ENCODE measurements at places on chromosomes 6 and 20. TPM values are rescaled to one million over a fixed set of nuclear protein-coding genes. Genes with fewer than 3 reads are reported as not detected.
A peak's percentile ranks its signal among the peaks of the same experiment; 100 is the strongest.

- H3K4me1 ChIP-seq: peaks cover 2% of the 10 kb centered on the region
- no peak overlapping the region for H3K4me3 ChIP-seq
- no peak for DNase-seq
- H3K36me3 ChIP-seq: no peaks in the 10 kb centered on the region
- no peaks in the 10 kb centered on the region for H3K27me3 ChIP-seq
- no peak overlapping the region for H3K27ac ChIP-seq
These were observed 252.2 kb downstream of the DLL1 start for GRCh38 chr6:170038708-170039107.

CNKSR3 gene
- total RNA-seq: 12.3 TPM

DNA sequence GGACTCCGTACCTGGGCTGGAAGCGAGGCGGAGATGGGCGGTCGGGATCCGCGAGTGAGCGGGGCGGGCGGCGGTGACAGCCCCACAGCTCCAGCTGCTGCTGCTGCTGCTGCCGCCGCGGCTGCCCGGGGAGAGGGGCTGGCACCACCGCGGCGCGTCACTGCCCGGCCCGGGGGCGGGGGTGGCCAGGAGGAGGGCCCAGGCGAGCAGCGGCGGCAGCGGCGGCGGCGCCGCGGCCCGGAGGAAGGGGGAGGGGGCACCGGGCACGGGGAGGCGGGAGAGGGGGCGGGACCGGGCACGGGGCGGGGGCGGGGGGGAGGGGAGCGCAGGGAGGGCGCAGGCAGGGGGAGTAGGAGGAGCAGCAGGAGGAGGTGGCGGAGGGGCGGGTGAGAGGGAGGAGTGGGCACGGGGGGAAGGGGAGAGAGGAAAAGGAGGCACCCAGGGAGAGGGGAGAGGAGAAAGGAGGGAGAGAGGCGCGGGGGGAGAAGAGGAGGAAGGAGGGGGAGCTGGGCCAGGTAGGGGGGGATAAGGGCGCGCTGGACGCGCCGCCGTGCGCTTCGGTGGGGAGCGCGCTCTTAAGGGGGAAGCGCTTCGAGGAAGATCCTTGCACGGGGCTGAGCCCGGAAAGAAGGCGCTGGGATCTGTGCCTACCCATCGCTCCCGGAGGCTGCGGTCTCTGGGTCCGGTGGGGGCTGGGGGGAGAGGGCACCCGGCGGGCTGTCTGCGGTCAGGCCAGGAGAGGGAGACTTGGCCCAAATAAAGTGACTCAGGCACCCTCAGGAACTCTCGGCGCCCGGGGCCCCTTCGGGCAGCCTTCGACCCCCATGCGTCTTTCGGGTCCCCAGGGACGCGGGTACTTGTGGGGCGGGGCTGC, 101.5 kb downstream of the NOL4L start:
- H3K36me3 ChIP-seq: no peaks in the 10 kb centered on the region
- peak overlapping the region; percentile 82 for H3K4me3 ChIP-seq
- peak overlapping the region; percentile 83 for H3K27ac ChIP-seq
- no peaks in the 10 kb centered on the region for H3K27me3 ChIP-seq
- H3K4me1 ChIP-seq: peaks cover 20% of the 10 kb centered on the region

GRCh38 chr6:112439010-112439409, 91.9 kb downstream of the RFPL4B start:
- H3K27me3 ChIP-seq: no peaks in the 10 kb centered on the region
- DNase-seq: no peak
- H3K4me3 ChIP-seq: no peak overlapping the region
- peak overlapping the region; percentile 33 for H3K27ac ChIP-seq
- no peaks in the 10 kb centered on the region for H3K36me3 ChIP-seq
- no peaks in the 10 kb centered on the region for H3K4me1 ChIP-seq

- no peak overlapping the region for H3K27ac ChIP-seq
- H3K27me3 ChIP-seq: no peaks in the 10 kb centered on the region
- DNase-seq: no peak
- no peak overlapping the region for H3K4me3 ChIP-seq
These were observed 49.9 kb downstream of the KCNB1 start for GRCh38 chr20:49432550-49432949.

GRCh38 chr6:82251942-82252341, 4.4 kb upstream of the IBTK start:
- no peaks in the 10 kb centered on the region for H3K4me1 ChIP-seq
- no peaks in the 10 kb centered on the region for H3K36me3 ChIP-seq
- no peak overlapping the region for H3K27ac ChIP-seq
- no peak overlapping the region for H3K4me3 ChIP-seq

RAB44 gene
- total RNA-seq: not detected

ARMH2 gene
- total RNA-seq: not detected

- no peaks in the 10 kb centered on the region for H3K36me3 ChIP-seq
- no peaks in the 10 kb centered on the region for H3K27me3 ChIP-seq
- H3K4me3 ChIP-seq: no peak overlapping the region
- no peak overlapping the region for H3K27ac ChIP-seq
- peak; percentile 33 for DNase-seq
These were observed 51.7 kb downstream of the CHMP4B start for GRCh38 chr20:33862709-33863403.

DNA sequence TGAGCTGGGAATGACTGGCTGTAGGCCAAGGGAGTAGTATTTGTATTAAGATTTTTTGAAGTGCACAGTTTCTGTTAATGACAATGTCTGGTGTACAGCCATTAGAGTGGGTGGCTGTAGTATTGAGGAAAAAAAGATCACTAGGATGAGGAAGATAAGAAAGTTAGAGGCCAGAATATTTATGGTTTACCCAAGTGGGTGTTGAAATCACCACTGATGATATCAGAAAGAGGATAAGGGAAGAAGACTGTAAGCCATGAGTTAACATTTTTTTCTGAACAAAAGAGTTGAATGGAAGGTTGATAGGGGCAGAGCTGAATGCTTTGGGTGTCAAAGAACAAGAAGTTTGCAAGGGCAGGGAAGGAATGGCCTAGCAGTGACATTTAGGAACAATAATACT, 104.7 kb downstream of the PRDM13 start:
- H3K4me3 ChIP-seq: no peak overlapping the region
- no peaks in the 10 kb centered on the region for H3K4me1 ChIP-seq
- no peaks in the 10 kb centered on the region for H3K36me3 ChIP-seq
- no peaks in the 10 kb centered on the region for H3K27me3 ChIP-seq
- no peak for DNase-seq
- H3K27ac ChIP-seq: no peak overlapping the region

TXLNB gene
- total RNA-seq: 80.6 TPM

DNA sequence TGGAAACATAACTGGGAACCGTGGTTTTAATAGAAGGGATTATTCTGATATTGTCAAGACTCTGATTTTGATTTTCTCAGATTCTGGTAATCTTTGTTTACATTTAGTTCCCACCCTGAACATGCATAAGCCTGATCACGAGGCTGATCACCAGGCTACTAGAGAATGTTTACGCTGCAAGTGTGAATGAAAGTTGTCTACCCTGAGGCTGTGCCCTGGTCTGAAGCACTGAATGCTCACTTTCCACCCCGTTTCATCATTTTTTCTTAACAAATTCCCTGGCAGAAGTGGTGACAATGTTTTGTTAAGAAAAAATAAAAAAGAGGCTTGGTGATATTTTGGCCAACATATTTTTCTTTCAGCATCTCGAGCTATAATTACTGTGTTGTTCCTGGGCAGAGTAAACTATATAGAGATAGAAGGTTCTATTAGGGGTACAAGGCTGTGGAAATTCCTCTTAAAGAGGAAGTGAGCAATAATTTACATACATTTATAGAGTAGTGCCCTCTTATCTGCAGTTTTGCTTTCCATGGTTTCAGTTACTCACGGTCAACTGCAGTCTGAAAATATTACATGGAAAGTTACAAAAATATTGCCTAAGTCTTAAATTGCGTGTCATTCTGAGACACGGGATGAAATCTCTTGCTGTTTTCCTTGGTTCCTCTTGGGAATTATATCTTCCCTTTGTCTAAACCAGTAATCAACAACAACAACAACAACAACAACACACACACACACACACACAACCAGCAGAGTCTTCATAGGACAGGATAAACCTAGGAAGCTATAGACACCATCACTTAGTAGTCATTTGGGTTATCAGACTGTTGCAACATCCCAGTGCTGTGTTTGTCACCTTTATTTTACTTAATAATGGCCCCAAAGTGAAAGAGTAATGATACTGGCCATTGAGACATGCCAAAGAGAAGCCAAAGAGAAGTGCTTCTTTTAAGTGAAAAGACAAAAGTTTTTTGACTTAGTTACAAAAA, 566.6 kb upstream of the CITED2 start:
- no peaks in the 10 kb centered on the region for H3K36me3 ChIP-seq
- peaks cover 3% of the 10 kb centered on the region for H3K4me1 ChIP-seq
- no peak for DNase-seq
- H3K27me3 ChIP-seq: no peaks in the 10 kb centered on the region
- H3K4me3 ChIP-seq: no peak overlapping the region

GRCh38 chr6:101429270-101429669, 35.8 kb downstream of the GRIK2 start:
- DNase-seq: no peak
- H3K27ac ChIP-seq: no peak overlapping the region
- H3K27me3 ChIP-seq: no peaks in the 10 kb centered on the region
- H3K4me3 ChIP-seq: no peak overlapping the region
- H3K4me1 ChIP-seq: no peaks in the 10 kb centered on the region

DPPA5 gene
- total RNA-seq: not detected

GRCh38 chr20:22768266-22769178, 184.2 kb upstream of the FOXA2 start:
- no peak overlapping the region for H3K4me3 ChIP-seq
- no peaks in the 10 kb centered on the region for H3K27me3 ChIP-seq
- no peak for DNase-seq
- peaks cover 5% of the 10 kb centered on the region for H3K4me1 ChIP-seq
- H3K27ac ChIP-seq: no peak overlapping the region

PRDM13 gene
- total RNA-seq: not detected

DNA sequence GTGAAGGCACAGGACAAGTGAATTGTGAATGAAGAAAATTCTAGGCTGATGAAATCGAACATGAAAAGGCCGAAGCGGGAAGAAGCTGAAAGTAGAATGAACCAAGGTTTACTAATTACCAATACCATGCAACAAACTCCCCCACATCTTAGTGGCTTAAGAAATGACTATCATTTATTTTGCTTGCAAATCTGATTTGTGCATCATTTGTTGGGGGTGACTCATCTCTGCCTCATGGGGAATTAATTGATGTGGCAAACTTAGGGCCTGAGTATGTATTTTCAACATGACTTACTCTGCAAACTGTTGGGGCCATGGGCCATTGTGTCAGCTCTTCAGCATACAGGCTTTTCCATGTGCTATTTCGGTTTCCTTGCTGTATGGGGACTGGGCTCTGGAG, 26.8 kb downstream of the PPP1R14C start:
- H3K27me3 ChIP-seq: no peaks in the 10 kb centered on the region
- no peaks in the 10 kb centered on the region for H3K4me1 ChIP-seq
- no peak overlapping the region for H3K27ac ChIP-seq
- no peak overlapping the region for H3K4me3 ChIP-seq
- no peaks in the 10 kb centered on the region for H3K36me3 ChIP-seq
- no peak for DNase-seq

ATXN1 gene
- total RNA-seq: 37.6 TPM

CYP24A1 gene
- not detected for total RNA-seq

DNA sequence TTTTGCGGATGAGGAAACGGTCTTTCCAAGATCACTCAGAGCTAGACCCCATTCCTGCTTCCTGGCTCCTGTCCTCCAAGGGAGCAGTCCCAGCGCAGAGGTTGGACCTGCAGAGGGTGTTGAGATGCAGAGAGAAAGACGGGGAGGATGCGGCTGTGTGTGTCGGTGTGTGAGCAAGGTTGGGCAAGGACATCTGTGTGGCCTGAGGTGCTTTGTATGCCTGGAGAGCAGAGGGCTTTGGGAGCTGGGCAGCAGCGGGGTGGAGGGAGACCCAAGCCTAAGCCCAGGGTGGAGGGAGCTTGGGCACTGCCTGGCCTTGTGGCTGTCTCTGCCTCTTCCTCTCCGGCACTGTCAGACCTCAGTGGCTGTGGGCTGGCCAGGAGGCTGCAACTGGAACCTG, 147.4 kb upstream of the RNF24 start:
- H3K27ac ChIP-seq: no peak overlapping the region
- H3K4me3 ChIP-seq: no peak overlapping the region
- H3K36me3 ChIP-seq: no peaks in the 10 kb centered on the region
- peaks cover 6% of the 10 kb centered on the region for H3K4me1 ChIP-seq
- no peaks in the 10 kb centered on the region for H3K27me3 ChIP-seq

- no peaks in the 10 kb centered on the region for H3K4me1 ChIP-seq
- H3K27ac ChIP-seq: no peak overlapping the region
- DNase-seq: no peak
- H3K4me3 ChIP-seq: no peak overlapping the region
These were observed 177.2 kb upstream of the RNF24 start for GRCh38 chr20:4192378-4193068.

SYCP2 gene
- 1.1 TPM for total RNA-seq

GRCh38 chr20:62942456-62942855, 4.5 kb downstream of the GID8 start:
- H3K36me3 ChIP-seq: peaks cover 53% of the 10 kb centered on the region
- H3K4me3 ChIP-seq: no peak overlapping the region
- DNase-seq: no peak
- H3K4me1 ChIP-seq: peaks cover 5% of the 10 kb centered on the region

MEA1 gene
- 29.1 TPM for total RNA-seq

ANKRD66 gene
- not detected for total RNA-seq

DNA sequence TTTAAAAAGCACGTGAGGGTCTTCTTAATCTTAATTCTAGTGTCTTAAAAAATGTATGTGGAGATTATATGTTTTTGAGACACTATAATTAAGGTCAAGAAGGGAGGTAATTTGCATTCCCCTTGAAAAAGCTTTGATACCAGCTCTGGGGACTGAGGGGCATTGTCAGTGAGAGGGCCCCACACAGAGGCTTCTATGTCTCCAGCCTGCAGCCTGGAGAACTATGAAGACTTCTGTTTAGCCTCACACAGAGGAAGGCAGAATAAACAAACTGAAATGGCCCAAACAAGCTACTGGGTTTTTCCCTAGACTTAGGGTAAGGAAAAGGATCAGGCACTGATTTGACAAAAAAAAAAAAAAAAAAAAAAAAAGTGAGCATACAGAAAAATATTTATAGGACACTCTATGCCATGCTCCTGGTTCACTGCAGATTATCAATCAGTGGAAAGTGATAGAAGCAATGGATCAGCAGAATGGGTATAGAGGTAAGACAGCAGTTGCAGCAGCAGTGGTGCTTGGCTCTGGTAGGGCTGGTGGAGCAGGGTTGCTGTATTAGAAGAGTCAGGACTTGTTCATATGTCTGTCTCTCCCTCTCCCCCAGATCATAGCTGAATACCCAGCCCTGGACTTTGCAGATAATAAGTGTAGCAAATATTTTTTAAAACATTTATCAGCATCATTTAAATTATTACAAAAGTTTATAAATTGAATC, 85.4 kb downstream of the KLHL32 start:
- no peaks in the 10 kb centered on the region for H3K4me1 ChIP-seq
- no peak overlapping the region for H3K27ac ChIP-seq
- DNase-seq: no peak
- no peaks in the 10 kb centered on the region for H3K36me3 ChIP-seq
- H3K4me3 ChIP-seq: no peak overlapping the region
- no peaks in the 10 kb centered on the region for H3K27me3 ChIP-seq

RAB22A gene
- total RNA-seq: 9.4 TPM

PRR18 gene
- total RNA-seq: 0.07 TPM

GRCh38 chr6:37674161-37674560, 23.5 kb downstream of the MDGA1 start:
- H3K36me3 ChIP-seq: no peaks in the 10 kb centered on the region
- no peaks in the 10 kb centered on the region for H3K27me3 ChIP-seq
- H3K4me1 ChIP-seq: no peaks in the 10 kb centered on the region

Data from heart left ventricle (tissue), 16 donors.